ENCODE measurements at places on chromosomes 1 and 21.

GRCh38 chr1:6795203-6795602 is 9.9 kb downstream of the CAMTA1 start:
- no peak for DNase-seq

- DNase-seq: no peak
Observed at GRCh38 chr1:65253800-65254319, 55.5 kb upstream of the DNAJC6 start.

DNA sequence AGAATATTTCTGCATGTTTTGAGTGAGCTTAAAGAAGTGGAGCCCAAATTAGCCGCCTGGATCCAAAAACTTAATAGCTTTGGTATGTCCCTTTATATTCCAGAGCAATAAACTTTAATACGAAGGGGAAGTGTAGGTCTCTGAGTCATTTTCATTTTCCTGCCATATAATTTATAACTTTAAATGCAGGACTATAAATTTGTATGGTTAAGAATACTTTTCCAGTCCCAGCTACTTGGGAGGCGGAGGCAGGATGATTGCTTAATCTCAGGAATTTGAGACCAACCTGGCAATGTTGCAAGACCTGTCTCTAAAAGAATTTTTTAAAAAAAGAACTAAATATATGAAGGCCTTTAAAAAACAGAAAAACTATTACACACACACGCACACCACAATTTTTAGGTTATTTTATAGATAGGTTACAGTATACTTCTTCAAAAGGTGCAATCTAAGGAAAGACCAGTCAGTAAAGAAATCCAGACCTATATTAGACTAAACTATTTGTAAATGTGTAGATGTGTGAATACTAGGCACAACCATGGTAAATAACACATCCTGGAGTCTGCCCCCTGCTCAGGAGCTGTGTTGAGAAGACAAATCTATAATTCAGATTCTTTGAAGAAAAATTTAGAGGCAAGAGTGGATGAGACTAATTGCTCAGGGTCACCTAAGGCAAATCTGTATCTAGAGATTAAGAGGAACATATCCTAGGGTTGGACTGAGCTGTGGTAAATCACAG is 80.3 kb downstream of the TTC3 start:
- peak; percentile 76 for DNase-seq

GRCh38 chr1:166069390-166069789 is 97.4 kb downstream of the FAM78B start:
- no peak for DNase-seq

- DNase-seq: no peak
Observed at GRCh38 chr21:44442266-44443125, 12.8 kb upstream of the LRRC3 start.

DNA sequence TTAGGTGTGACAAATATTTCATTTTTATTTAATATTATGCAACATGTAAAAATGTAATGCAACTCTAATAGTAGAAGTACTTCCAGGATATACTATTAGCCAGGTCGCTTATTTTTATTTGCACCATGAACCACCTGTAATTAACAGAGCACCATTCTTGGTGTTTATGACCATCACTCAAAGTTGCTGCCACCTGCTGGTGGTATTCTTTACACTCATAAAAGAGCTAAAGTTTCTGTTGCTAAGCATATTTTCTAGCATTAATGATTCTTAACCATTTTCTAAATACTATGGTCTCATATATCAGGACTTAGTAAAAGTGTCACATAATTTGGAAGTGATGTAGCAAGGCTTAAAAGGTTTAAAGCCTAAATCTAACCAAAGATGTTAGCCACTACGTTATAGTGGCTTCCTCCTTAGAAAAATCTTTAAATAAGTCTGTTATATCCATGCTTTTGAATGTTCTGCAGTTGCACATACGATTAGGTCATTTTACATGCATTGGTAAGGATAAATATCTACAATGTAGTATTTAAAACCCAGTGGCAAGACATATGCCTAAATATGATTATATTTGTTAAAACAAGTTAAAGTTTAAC is 244.5 kb downstream of the NEGR1 start:
- DNase-seq: peak; percentile 10

DNA sequence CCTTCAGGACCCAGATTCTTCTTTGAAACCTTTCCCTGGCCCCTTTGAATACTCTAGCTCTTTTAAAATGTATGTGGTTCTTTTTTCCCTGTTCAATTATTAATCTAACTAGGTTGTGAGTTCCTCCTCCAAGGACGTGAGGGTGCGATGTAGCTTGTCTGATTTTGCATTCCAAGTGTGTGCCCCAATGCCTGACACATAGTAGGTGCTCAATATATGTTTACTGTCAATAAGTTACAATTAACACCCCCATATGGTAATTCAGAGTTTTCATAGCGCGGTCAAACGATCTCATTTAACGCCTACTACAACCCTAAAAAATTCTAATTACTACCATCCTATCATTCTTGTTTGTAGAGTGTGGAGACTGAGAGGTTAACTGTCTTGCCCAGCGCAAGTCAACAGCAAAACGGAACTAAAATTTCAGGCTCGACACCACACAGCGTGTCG is 482 bp upstream of the MTR start:
- no peak for DNase-seq

DNA sequence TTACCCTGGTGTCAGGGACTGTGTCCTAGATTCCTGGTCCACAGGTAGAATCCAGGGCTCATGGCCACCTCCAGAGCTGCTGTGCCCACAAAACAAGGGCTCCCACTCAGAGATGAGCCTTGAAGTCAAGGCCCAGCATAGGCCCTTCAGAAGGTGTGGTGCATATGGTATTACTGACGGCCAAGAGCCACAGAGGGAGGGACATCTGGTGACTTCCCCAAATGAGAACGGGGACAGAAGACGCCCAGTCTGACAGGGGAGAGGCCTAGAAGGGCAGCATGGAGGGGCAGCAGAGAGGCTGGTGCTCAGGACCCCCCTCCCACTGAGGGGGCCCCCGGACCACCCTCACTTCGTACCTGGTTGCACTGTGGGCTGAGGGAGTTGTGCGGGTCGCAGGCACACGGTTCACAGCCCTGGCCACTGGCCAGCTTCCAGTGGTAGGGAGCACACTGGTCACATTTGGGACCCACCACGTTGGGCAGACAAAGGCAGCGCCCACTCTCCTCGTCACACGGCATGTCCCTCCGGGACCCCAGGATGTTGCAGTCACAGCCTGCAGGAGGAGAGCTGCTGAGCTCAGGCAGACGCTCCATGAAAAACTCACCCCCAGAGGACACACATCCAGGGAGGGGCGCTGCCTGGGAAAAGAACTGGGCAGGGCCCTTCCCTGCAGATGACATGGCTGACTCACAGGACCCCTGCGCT is 25.0 kb downstream of the LAMB3 start:
- DNase-seq: no peak

DNA sequence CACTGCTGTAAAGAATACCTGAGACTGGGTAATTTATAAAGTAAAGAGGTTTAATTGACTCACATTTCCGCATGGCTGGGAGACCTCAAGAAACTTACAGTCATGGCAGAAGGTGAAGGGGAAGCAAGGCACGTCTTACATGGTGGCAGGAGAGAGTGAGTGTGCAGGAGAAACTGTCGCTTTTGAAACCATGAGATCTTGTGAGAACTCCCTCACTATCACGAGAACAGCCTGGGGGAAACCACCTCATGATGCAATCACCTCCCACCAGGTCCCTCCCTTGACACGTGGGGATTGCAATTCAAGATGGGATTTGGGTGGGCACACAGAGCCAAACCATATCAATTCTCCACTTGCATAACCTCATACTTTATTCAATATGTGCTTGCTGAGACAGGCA is 76.6 kb downstream of the GIPC2 start:
- no peak for DNase-seq

DNA sequence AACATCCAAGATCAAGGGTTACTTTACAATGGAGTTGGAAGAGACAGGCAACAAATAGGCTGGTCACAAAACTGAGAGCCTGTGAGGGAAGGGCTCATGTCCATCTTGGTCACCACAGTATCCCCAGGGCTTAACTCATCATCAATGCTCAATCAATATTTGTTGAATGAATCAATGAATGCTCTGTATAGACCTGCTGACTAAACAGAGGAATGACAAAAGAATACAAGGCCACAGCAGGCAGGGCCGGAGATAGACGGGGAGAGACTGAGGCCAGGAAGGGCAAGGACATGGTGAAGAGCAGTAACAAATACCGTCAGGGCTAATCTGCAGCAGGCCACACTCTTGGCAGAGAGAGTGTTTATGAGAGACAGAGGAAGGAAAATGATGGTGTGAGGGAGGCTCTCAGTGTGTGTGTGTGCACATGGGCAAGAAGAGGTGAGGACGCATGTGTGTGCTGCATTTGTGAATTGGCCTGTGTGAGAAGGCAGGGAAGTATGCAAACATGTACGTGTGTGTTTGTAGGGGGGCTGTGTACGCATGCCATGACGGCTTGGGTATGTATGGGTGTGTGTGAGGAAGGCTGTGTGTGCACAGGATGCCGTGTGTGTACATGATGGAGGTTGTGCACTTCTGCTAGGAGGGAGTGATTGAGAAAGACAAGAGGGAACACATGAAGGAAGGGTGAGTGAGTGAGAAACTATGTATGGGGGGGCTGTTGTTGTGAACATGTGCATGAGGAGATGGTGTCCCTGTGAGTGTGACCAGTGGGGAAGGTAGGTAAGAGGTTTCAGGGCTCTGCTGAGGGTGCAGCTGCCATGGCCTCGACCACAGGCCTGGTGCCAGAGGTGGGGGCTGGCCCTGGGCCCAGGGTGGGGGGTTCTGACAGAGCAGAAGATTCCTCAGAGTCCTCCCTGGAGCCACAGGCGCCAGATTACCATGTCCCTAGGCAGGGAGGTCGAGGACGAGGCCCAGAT is 15.4 kb downstream of the AHDC1 start:
- DNase-seq: no peak

DNA sequence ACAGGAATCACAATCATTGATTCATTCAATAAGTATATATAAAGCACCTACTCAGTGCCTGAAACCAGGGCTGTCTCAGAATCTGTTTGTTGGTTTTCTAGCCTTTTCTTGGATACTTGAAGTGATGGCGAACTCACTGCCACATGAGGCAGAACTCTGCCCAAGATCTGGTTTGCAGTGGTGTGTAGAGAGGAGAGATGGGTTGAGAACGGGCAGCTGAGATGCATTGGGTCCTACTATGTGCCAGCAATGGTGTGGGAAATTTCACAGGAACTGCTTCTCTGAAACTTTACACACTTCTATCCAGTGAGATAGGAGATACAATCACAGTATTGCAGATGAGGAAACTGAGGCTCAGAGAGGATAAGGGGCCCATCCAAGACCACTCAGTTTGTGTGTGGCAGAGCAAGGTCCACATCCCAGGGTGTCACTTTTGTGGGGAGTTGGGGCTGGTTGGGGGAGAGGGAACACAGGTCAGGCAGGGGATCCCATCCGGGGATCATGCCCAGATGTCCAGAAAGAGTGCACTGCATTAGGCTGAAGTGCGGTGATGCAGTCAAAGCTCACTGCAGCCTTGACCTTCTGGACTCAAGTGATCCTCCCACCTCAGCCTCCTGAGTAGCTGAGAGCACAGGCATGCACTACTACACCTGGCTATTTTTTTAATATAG is 83.7 kb upstream of the IFFO2 start:
- no peak for DNase-seq

DNA sequence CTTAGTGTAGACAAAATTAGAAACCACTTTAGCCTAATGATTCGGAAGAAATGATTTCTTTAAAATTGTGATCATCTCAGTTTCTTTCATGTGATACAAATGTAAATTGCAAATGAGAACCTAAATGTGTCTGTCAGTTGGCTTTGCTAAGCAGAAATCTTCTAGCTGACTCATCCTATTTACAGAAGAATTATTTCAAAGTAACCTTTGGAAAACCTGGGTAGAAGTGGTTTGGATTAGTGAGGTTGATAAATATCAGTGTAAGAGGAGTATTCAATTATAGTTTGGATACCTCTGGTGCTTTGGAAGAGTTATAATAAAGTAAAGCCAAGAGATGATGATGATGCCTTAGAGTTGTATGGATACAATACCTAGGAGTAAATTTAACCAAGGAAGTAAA is 37.4 kb downstream of the CC2D1B start:
- DNase-seq: no peak

- no peak for DNase-seq
Observed at GRCh38 chr1:57550092-57550491, 126.2 kb upstream of the DAB1 start.

GRCh38 chr1:40344597-40344996 is 27.5 kb upstream of the COL9A2 start:
- no peak for DNase-seq

DNA sequence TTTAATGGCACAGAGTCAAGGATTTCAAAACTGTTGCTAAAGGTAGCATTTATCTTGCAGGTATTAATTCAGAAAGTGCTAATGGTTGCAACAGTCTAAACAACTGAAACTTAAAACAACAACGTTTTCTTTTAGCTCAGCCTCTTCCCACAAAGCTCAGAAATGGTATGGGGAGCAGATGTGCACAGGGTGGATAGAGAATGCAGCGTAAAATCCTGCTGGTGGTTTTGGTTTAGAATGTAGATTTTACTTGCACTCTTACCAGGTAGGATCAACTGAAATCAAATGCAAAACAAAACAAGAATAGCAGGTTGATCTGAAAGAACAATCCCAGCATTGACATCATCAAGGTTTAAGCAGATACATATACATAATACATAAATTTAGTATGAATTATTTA is 3.8 kb upstream of the LRRC8C start:
- DNase-seq: no peak

- no peak for DNase-seq
Observed at GRCh38 chr1:47927165-47927564, 70.0 kb downstream of the TRABD2B start.

DNA sequence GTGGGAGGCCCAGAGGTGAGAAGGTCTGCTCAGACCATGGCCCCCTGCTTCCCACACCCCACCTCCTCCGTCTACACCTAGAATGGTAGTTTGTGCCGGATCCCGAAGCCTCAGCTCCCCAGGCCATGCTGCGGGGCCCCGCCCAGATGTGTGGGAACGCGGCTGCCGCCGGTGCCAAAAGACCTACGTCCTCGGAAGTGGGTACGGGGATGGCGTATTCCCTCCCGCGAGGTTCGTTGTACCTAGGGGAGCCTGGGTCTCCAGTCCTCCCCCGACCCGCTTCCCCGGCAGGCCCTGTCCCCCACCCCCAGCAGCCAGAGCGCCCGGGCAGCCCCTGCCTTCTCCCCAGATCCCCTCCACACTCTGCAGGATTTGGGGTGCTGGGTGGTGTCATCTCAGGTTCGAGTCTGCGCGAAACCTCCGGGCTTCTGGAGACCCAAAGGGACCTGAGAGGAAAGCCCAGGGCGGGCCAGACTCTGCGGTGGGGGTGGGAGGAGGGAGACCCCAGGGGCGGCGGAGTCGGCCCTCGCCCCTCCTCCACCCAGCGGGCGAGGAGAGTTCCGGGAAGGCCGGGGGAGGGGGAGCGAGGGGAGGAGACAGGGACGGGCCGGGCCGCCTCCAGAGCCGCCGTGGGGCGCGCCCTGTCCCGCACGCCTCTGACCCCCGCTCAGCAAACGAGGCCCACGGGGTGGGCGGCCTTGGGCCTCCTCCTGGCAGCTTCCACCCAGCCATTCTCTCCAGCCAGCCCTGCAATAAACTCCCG is 6.2 kb upstream of the PRDM16 start:
- DNase-seq: no peak

- no peak for DNase-seq
Observed at GRCh38 chr1:155773221-155773620, 83.8 kb downstream of the GON4L start.

Measured in renal cortex interstitium (tissue), 15 donors.